MV-4-11 (cell line): ENCODE measurements at places on chromosomes 1 and 21.

DNA sequence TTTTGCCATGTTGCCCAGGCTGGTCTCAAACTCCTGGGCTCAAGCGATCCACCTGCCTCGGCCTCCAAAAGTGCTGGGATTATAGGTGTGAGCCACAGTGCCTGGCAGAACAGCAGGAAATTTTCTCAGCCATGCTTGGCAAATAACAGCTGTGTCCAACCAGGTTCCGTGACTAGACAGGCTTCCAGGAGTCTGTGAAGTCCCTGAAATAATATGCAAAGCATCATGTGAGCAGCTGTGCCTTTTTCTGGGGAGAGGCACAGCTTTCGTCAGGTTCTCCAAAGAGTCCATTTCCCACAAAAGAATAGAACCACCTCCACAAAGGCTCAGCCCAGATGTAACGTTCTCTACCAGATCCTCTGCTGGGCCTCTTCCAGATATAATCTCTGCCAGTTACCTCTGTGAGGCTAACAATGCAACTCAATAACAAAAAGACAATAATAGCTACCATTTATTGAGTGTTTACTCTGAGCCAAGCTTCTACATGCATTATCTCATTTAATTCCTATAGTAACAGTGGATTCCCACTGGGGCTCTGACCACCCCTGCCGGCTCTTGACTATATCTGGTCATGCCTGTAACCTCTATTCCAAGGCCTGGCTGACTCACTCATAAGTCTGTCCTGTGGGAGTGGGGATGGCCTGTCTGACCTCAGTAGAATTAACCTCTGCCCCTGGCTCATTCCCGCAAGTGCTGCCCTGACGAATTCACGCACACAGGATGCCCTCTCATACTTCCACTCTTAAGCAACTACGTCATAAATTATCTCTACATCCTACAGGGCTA is 4.0 kb upstream of the NKAIN1 start:
- no peak for DNase-seq

DNA sequence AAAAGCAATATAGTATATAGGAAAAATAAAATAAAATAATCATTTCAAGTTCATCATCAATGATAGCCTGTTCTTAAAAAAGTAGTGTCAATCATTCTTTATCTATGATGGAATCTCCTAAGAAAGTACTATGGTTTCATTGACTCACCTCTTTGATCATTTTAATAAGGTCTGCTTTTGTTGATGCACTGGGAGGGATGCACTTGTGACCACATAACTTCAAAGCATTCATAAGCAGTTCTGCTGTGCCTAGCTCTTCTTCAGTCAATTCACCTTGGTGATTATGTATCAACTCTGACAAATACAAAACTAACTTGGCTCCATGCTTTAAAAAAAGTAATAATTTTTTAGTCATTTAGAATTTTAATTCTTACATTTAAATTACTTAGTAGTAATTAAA is 84.8 kb upstream of the GNG4 start:
- DNase-seq, result no peak

- no peak for DNase-seq
Observed at GRCh38 chr1:18360251-18360650, 120.5 kb upstream of the KLHDC7A start.

GRCh38 chr1:202122639-202123335 is at the start of gene GPR37L1:
TSS of gene GPR37L1 (plus strand) at chr1:202122917. CDS start at chr1:202122964, 47 bp downstream.
- DNase-seq, result no peak

- DNase-seq, result no peak
Observed at GRCh38 chr1:204577794-204578478, 61.7 kb downstream of the MDM4 start.

DNA sequence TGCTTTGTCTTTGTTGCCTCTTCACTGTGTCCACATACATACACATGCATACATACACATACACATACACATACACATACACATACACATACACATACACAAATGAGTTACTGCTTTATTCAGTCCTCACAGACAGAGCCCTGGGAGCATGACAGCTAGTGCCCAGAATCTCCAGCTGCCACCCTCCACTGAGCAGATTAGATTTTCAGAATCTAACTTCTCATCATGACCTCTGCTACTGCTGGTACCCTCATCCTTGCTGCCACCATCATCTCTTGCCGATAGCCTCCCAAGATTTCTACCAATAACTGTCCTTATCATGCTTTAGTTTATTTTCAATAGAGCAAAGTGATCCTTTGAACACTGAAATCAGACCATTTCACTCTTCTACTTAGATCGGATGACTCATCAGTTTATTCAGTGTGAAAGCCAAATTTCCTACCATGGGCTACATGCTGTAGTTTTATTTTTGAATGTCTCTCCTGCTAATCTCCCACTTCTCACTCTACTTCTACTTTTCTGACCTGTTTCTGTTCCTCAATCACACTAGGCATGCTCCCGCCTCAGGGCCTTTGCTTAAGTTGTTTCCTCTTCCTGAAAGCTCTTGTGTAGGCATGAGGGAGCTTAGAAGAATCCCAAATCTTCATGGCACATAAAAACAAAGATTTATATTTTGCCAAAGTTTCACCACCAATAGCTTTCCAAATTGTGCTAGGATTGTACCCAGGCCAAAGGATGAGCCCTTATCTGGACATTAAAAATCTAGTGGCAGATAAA is 43.0 kb downstream of the ATP6V1G3 start:
- DNase-seq, result peak; percentile 87

DNA sequence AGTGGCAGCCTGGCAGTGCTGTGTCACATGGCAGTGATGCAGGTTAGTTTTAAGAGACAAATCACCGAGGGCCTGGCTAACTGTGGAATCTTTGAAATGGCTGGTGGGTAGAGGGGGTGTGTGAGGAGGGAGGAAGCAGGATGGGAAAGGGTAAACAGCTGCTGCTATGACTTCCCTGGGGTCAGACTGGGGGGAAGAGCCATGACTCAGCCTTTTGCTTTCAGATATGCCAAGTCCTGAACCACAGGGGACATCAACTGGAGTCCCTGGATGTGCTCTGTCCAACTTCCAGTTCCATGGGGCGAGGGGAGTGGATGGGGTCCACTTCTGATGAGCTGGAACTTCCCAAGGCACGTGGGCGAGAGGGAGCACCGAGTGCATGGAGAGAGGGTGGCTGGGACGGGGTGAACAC is 121.1 kb upstream of the ADAR start:
- peak; percentile 43 for DNase-seq

DNA sequence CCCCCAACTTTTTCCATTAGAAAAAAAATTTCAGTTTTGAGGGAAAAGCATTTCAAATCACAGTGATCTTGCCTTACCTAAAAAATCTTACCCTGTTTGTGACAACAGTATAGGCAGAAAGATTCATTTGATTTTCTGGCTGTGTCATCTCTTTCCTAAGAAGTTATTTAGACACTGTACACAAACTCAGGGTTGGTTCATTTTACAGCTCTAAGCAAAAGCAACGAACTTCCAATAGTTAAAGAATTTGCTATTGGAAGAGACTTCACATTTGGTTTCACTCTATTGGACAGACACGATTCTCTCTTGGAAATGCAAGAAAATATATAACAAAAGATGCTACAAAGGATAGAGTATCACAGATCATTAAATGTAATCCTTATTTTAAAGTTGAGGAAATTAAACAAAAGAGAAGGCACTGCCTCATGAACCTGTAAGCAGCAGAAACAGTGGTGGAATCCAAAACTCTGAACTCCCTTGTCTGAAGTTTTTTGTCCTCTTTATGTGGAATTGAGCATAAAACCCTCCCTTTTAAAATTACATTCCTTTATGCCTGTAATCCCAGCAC is 20.8 kb downstream of the EYA3 start:
- DNase-seq, result no peak

- DNase-seq, result no peak
Observed at GRCh38 chr1:19461220-19461554, 24.2 kb downstream of the CAPZB start.

DNA sequence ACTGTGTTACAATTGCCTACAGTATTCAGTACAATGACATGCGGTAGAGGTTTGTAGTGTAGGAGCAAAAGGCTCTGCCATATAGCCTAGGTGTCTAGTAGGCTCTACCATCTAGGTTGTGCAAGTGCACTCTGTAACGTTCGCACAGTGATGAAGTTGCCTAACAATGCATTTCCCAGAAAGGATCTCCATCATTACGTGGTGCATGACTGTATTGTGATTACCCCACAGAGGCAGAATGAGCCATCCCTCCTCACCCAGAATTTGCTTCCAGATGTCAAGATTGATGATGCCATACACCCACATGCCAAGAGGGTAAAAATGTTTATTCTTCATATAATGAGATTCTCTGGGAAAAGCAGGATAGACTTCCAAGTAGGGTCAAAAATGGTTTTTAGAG is 199.3 kb upstream of the CTTNBP2NL start:
- no peak for DNase-seq

DNA sequence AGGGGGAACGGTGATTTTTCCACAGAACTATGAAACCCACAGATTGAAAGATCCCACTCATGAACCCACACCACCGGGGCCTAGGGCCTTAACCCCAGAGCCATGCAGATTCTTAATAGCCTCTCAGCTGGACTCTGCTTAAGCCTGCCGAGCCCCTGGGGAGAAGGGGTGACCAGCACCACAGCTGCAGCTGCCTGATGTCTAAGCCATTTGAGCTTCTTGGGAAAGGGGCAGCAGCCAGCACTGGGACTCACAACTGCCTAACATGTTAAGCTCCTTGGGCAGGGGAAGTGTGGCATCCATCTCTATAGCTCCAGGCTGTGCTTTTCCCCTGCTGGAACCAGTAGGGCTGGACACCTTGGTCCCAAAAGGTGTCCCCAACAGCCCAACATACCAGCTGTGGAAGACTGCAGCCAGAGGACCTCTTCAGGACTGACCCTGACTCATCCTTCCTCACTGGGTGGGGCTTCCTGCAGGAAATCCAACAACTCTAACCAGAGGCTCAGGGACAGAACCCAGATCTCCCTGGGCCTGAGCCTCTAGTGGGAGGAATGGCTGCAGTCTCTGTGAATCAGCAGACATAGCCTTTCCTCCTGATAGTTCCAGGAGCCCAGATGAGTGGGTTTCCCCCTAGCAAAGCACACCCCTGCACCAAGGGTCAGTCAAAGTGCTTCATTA is 34.6 kb upstream of the FMO3 start:
- no peak for DNase-seq

DNA sequence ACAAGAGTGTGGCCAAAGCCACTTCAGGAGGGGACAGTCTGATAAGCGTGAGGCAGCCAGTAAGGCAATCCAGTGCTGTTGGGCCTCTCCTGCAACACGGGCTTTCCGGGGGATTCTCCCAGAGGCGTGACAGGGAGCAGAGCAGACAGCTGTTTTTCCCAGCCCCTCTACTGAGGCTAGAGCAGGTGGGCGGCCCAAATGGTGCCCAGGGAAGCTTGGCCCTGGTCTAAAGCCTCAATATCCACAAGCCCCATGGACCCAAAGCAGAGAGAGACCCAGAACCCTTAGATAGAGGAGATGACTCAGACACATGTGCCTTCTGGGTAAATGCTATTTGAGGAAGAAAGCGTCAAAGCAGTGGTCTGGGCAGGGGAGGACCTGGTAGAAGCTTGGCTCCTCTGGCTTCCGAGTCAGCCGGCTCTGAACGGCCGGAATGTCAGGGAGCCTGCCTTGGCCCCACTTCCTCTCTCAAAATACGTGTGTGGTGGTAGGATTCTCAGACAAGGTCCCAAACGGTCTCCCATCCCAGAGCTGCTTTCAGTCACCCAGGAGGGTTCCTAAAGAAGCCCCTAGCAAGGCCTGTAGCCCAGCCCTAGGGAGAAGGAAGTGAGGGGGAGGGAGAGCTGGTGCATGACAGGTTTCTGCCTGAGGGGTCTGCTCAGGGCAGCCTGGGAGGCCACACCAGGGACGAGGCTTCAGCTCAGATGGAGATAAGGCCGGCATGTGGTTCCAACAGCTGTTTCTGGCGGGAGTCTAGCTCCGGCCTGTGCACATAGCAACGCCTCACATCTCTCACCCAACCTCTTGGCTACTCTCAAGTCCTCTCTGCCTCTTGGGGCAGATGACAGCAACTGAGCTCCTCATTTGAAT is 28.8 kb downstream of the PIK3C2B start:
- peak; percentile 77 for DNase-seq

- DNase-seq, result no peak
Observed at GRCh38 chr1:29341936-29342335, 105.6 kb downstream of the PTPRU start.

GRCh38 chr1:21385022-21385421 is 54.9 kb upstream of the NBPF3 start:
- no peak for DNase-seq

DNA sequence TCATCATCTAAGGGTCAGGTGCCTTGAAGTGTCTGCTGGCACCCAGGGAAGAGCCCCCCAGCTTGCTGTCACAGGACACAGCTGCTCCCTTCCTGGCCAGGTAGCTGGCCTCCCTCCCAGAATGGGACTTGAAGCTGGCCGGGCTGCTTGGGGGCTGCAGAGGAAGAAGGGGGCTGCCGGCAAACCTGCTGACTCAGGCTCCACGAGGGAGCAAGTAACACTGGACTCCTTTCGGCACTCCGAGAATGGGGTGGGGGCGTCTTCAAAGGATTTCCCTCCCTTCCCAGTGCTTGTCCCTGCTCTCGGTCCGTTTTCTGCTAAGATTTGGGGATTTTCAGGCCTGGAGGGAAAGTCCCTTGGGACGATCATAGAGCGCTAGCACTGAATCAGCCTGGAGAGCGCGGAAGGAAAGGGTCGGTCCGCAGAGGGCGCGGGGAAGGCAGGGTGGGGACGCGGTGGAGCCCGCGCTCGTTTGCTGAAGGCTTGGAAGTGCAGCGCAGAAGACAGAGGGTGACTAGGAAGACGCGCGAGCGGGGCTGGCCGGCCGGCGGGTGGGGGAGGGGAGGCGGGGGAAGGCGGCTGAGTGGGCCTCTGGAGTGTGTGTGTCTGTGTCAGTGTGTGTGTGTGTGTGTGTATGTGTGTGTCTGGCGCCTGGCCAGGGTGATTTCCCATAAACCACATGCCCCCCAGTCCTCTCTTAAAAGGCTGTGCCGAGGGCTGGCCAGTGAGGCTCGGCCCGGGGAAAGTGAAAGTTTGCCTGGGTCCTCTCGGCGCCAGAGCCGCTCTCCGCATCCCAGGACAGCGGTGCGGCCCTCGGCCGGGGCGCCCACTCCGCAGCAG is at the start of gene CSF1:
Gene CSF1, plus strand, starts transcription at position 727 of the 840 bp plus-strand sequence. CDS start 175 bp downstream, outside the sequence.
- peak; percentile 23 for DNase-seq

- no peak for DNase-seq
Observed at GRCh38 chr21:38729754-38730379, 75.9 kb upstream of the ETS2 start.

GRCh38 chr1:226454349-226454748 is 46.5 kb upstream of the PARP1 start:
- DNase-seq, result no peak

DNA sequence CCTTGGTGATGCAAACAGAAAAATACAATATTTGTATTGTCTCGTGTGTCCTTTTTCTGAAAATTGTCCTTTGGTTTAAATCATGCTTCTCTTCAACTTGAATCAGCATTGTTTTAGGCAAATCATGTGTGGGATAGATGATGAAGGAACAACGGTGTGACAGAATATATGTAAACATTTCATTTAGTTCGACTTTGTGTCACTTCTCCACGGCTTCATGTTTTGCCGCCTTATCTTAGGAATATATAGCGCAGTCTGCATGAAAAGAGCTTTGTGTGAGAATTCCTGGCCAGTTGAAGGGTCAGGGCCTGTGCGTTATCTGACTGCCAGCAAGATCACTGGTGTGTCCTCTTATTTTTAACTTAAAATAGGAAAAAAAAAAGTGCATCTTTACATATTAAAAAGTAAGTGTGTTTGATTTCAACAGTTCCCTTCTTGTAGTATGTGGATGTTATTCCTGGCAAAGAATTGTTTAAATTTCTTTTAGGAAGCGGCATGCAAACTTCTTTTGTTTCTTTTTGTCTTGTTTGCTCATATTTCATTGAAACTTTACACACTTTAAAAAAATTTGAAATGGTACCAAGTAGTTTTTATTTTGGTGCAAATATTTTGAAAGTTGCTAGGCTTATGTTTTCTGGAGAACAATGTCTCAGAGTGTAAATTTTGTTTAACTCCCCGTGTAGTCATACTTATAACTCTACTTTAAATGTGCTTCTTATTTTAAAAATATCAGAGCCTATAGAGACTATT is 465.2 kb downstream of the USP25 start:
- no peak for DNase-seq
